HCEC 1CT (cell line): ENCODE measurements at places on chromosomes 2 and 18.
A peak's percentile ranks its signal among the peaks of the same experiment; 100 is the strongest.

GRCh38 chr18:69495338-69495737 lies 94.7 kb downstream of the DOK6 start:
- no peak for DNase-seq

DNA sequence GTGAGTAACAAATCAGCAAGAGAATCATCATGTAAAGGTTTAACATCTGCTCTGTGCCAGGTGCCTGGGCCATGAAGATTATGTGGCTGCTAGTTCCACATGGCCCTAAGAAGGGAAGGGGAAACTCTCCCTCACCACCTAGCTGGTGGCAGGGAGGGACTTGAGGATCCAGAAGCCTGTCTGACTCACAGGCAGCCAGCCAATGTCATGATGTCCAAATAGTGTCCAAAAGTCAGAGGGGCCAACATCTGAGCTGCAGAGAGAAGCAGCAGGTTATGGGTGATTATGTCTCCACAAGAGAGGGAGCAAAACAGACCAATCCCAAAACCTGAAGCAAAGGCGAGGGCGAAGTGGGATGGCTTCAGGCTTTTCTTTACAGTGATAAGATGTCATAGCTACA lies 61.9 kb upstream of the SPP2 start:
- DNase-seq: no peak

DNA sequence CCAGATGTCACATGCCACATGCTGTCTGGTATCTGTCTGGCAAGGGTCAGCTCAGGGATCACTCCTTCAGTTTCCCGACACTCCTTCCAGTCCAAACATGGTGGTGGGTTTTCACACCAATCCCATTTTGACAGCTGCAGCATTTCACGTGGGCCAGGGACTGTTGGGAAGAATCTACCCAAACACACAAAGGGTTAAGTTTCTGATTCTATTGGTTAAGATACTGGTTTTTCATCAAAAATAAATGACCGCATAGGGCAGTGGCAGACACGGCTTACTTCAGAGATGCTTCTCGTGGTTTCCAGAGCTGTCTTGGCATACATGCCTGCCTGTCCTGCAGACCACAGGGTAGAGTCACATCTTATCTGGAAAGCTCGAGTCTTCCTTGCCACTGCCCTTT lies 79.7 kb downstream of the PSMG2 start:
- no peak for DNase-seq

DNA sequence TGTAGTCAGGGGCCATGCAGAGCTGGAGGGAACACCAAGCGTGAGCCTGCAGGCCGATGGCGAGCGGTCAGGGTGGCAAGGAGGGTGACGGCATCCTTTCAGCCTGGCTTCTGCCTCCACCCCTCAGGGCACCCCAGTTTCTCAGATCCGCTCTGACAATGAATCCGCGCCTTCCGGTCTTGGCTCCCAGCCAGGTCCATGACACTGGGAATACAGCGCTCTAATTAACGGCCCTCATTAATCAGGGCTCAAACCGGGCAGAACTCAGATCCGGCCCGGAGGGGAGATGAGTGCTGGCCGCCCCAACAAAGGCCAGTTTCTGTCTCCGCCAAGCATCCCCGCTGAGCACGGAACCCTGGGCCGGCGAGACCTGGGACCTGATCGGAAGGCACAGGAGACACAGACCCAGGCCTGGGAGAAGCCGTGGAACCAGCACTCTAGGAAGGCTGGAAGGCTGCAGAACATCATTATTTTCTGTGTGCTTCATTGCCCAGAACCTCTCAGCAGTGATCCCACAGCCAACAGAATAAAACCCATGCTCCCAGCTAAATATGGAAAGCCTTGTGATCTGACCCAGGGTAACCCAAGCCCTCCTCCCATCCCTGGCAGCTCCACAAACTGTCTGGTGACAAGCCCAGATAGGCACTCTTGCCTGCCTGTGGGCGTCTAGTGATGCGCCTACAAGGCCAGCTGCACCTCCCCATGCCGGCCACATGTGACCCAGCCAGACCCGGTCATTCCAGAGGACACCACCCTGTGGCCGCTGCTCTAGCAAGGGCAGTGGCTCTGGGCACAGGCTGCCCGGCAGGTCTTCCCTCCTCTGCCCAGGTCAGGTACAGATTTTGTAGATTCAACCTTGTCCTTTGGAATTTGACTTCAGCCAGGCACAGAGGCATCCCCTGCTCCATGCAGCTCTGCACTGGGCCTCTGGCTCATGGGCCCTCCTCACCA lies 438.7 kb upstream of the MYT1L start:
- DNase-seq: no peak

GRCh38 chr18:811892-812375 lies at the start of gene YES1:
YES1 (minus strand) TSS chr18:812242; CDS start chr18:756827, 55,415 bp downstream.
- peak; percentile 69 for DNase-seq

DNA sequence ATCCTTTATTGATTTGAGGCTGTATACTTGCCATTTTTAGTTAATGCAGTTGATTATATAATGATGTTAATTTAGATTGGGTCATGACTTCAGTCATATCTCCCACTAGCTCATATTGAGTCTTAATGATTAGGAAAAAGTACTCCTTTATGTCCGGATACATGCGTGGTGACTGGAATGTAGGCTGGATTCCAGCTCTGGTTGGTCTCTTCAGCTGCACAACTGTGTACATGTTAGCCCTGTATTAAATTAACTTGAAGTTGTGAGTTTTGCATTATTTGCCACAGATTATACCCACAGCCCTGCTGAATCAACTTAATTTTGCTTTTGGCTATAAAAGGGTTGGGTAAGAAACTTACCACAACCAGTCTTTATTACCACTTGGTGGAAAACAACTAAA lies 22.5 kb downstream of the MOB4 start:
- DNase-seq: no peak

DNA sequence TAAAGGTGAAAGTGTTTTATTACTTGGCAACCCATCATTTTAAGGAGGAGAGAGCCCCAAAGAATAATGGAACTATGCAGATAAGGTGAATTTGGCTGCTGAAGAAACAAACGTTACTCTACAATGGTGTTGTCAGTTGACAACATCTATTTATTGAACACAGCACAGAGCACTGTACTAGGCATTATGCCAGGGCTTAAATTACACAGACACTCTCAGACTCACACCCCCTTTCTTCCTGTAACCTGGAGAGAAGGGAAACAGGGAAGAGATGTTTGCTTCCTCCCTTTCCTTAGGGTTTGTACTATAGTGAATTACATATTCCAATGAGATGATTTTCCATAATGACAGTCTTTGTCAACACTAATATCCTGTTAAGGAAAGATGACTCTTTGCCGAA lies 94.0 kb upstream of the ATP5MC3 start:
- no peak for DNase-seq

DNA sequence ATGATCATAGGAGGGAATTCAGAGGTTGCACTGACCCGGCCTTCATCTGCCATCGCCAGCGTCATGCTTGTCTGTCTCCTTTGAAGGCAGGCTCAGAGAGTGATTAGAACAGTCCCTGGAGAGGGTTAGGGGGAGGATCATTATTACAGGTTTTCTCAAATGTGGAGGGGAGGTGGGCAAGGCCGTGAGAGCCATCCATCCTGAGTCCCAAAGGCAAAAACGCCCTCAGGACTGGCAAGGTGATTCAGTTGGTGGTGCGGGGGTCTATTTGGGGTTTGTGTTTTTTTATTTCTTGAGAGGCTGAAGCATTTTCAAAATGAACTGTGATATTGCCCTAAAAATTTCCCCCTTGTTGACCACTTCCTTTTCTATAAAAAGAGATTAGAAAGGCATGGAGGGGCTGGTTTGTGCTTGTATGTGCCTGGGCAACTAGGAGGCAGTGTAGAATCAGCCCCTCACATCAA lies 39.3 kb upstream of the GYPC start:
- DNase-seq: no peak

- no peak for DNase-seq
These were observed 87.0 kb upstream of the CERS6 start for GRCh38 chr2:168369031-168369430.

GRCh38 chr2:231386446-231386845 lies 9.1 kb upstream of the B3GNT7 start:
- DNase-seq: peak; percentile 83

DNA sequence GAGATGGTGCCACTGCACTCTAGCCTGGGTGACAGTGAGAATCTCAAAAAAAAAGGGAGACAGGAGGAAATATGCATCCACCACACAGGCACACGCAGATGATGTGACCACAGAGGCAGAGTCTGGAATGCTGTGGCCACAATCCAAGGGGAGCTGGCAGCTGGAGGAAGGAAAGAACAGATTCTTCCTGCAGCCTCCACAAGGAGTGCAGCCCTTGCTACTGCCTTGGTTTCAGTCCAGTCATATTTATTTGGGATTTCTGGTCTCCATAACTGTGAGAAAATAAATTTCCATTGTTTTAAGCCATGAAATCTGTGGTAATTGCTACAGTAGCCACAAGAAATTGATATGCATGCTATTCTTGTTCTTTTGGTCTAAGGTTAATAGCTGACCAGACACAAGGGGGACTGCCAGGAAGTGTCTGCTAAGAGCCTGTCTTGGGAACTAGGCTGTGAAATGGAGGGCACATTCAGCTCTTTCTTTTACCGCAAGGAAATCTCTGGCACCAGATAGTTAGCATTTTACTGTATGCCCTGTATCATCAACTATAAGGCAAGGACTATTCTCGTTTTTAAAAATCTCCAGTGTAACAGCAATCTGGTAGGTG lies 133.1 kb upstream of the SEC11C start:
- DNase-seq: no peak

DNA sequence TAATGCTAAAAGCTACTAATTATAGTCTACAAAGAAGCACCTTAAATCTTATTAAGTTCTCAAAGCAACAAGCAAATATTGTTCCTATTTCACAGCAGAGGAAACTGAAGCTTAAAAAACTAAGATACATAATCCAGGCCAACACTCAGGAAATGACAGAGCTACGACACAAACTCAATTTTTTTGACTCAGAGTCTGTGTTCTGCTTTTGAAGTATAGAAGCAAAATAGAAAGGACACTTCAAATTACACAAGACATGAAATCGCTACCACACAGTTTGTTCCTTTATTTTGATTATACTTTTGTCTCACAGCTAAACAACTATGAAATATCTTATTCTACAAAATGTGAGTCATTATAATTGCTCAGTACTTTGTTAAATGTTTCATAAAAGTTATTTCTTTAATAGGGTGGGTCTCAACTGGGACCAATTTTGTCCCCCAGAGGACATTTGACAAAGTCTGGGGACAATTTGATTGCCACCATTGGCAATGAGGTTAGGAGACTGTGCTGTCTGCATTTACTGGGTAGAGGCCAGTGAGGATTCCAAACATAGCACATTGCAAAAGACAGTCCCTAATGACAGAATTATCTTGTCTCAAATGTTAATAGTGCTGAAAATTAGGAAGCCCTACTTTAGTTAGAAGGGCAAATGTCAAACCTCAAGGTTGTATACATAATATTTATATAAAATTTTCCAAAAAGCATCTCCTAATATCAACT lies 101.5 kb upstream of the GRB14 start:
- peak; percentile 6 for DNase-seq

DNA sequence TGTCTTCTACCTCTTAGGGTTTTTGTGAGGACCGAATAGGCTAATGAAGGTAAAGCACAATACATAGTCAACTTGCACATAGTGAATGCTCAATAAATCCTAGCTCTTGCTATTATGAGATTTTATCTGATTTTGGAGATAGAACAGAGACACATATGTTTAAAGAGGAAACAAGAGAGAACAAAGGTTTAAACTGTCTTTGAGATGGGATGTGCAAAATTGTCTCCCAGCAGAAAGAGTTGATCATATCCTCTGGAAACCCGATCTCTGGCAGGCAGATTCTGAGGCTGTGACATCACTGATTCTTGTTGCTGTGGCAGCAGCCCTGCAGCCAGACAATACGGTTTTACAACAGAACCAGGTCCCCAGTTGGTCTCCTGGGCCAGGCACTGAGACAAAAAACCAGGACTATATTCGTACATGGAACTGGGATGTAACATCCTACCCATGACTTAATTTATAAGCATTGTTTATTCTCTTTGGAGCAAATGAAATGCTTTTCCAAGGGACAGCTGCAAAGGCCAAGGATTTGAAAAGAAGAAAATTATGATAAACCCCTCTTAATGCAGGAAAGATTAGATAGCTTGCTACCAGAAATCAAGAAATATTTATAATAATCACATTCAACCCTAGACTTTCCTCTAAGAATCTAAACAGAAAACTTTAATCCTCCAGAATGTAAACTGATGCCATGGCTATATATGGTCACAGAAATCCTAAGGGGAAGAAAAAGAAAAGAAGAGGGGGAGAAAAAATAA lies 80.2 kb downstream of the SLC8A1 start:
- DNase-seq: peak; percentile 87

GRCh38 chr18:79442508-79443221 lies 46.9 kb downstream of the NFATC1 start:
- no peak for DNase-seq

DNA sequence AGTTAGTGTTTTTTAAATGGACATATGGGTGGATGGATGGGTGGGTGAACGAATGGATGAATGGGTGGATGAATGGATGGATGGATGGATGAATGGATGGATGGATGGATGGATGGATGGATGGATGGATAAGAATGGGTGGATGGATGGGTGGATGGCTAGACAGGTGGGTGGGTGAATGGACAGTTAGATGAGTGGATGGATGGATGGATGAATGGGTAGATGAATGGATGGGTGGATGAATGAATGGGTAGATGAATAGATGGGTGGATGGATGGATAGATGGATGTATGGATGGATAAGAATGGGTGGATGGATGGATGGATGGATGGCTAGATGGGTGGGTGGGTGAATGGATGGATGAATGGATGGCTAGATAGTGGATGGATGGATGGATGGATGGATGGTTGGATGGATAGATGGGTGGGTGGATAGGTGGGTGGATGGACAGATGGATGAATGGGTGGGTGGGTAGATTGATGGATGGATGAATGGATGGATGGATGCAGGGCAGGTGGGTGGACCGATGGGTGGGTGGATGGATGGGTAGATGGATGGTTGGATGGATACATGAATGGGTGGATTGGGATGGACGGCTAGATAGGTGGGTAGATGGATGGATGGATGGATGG lies 64.0 kb downstream of the CTIF start:
- DNase-seq: no peak

DNA sequence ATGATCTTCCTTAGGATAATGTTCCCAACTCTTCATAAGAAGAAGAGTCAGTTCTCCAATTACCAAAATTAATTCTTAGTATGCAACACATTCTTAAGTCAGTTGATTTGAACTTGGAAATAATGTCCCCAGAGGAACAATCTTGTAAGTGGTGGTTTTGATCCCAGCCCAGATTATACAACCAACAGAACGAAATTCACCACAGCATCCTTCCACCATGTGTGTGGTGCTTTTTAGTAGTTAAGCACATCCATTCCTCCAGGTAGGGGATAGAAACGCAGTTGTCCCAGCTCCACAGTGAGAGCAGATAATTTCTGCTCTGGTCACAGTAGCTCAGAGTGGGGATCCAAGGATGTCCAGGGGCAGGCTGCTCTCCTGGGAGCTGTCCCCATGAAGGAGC lies 161.7 kb upstream of the SLC39A10 start:
- no peak for DNase-seq

- DNase-seq: peak; percentile 38
These were observed 87.2 kb downstream of the LPIN1 start for GRCh38 chr2:11833601-11834000.

GRCh38 chr2:85053802-85054201 lies 79.4 kb upstream of the TCF7L1 start:
- no peak for DNase-seq
